Breast epithelium (tissue), 4 donors: ENCODE measurements at places on chromosomes 6 and 20. TPM values are rescaled to one million over a fixed set of nuclear protein-coding genes. Genes with fewer than 3 reads are reported as not detected.

Gene CDSN
- not detected for total RNA-seq

Gene IMPG1
- not detected for total RNA-seq

DNA sequence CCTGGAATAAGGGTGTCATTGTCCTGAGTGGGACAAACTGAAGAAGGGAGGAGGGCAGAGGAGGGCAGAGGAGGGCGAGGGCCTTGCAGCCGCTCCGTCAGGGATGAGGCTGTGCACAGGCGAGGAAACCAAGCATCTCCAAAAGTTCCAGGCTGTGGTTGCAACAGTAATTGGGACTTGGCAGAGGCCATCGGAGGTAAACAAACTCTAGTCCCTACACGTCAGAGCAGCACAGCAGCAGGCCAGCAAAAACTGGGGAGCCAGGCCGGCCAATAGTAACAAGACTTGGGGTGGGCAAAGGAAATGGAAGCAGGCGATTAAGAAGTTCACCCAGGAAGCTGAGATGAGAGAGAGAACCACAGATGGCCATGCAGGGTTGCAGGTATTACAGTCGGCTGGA is 142.8 kb downstream of the SMOC2 start:
- H3K27me3 ChIP-seq, result no peaks in the 10 kb centered on the region
- H3K4me3 ChIP-seq, result no peak overlapping the region
- DNase-seq, result no peak
- H3K27ac ChIP-seq, result no peak overlapping the region
- no peaks in the 10 kb centered on the region for H3K36me3 ChIP-seq

GRCh38 chr6:100517106-100517505 is 52.4 kb upstream of the SIM1 start:
- no peak for DNase-seq
- H3K27ac ChIP-seq, result no peak overlapping the region
- no peaks in the 10 kb centered on the region for H3K4me1 ChIP-seq
- H3K27me3 ChIP-seq, result no peaks in the 10 kb centered on the region
- no peak overlapping the region for H3K4me3 ChIP-seq

DNA sequence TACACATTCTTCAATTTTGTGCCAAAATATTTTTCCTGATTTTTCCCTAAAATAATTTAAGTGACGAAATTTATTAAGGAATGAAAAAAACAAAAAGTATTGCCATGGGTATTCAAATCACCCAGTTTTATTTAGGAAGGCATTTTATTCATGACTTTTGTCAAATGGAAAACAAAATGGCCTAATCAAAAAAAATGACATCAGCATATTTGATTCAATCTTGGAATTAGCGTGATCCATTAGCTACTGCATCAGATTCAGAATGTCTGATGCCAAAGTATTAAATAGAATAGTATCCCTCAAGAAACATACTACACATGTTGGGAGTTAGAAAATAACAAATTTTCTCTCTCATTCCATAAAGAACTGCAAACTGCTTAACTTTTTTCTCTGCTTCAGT is 129.2 kb downstream of the TRDN start:
- no peak for DNase-seq
- no peaks in the 10 kb centered on the region for H3K4me1 ChIP-seq
- no peaks in the 10 kb centered on the region for H3K36me3 ChIP-seq

DNA sequence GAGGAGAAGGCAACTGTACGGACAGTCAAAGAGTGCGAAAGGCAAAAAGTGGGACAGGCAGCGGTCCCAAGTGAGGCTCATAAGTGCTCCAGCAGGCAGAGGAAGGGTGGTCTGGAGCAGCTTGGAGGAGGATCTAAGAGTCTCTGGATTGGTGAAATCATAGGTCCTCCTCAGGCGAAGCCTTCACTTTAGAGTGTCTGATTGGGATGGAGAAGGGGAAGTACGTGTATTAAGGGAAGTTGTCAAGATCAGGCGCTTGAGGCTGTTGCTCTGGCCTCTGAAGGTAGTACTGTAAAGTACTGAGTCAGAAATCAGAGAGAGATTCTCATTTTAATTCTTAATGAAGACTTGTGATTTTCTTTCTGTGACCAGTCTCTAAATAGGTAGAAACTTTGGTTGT is 185.6 kb downstream of the KIF16B start:
- no peak overlapping the region for H3K4me3 ChIP-seq
- H3K4me1 ChIP-seq, result no peaks in the 10 kb centered on the region
- no peaks in the 10 kb centered on the region for H3K36me3 ChIP-seq
- H3K27ac ChIP-seq, result no peak overlapping the region
- no peak for DNase-seq

- H3K4me3 ChIP-seq, result peak overlapping the region; percentile 62
- H3K36me3 ChIP-seq, result no peaks in the 10 kb centered on the region
- no peaks in the 10 kb centered on the region for H3K27me3 ChIP-seq
- DNase-seq, result no peak
- H3K27ac ChIP-seq, result peak overlapping the region; percentile 73
Measured at GRCh38 chr6:109456111-109456583, 575 bp upstream of the MICAL1 start.

Gene MAS1
- total RNA-seq, result not detected

Gene LY86
- 8.3 TPM for total RNA-seq

DNA sequence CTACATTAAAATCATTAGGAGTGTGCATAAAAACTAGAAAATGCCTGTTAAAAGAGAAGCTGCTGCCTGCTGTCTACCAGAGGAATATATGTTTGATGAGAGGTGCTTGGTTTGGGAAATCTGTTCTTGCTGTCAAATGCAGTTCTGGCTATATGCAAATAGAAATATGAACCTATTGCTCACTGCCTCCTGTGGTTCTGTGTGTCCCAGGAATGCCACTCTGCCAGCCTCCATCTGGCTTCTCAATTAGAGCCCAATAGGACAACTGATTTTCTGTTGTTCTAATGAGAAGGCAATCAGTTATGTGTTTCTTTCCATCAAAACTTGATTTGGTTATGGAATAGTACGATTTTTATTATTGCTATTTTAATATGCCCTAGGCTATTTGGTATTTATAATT is 759.7 kb downstream of the HDGFL1 start:
- no peaks in the 10 kb centered on the region for H3K27me3 ChIP-seq
- no peak for DNase-seq
- no peaks in the 10 kb centered on the region for H3K36me3 ChIP-seq
- H3K4me3 ChIP-seq, result no peak overlapping the region

GRCh38 chr20:59398537-59399205 is 98.3 kb downstream of the EDN3 start:
- no peak overlapping the region for H3K27ac ChIP-seq
- H3K27me3 ChIP-seq, result no peaks in the 10 kb centered on the region
- DNase-seq, result no peak

Gene ADGRF4
- 0.15 TPM for total RNA-seq
